NCI-H2081 (cell line): ENCODE measurements at places on chromosomes 6 and 20.

DNA sequence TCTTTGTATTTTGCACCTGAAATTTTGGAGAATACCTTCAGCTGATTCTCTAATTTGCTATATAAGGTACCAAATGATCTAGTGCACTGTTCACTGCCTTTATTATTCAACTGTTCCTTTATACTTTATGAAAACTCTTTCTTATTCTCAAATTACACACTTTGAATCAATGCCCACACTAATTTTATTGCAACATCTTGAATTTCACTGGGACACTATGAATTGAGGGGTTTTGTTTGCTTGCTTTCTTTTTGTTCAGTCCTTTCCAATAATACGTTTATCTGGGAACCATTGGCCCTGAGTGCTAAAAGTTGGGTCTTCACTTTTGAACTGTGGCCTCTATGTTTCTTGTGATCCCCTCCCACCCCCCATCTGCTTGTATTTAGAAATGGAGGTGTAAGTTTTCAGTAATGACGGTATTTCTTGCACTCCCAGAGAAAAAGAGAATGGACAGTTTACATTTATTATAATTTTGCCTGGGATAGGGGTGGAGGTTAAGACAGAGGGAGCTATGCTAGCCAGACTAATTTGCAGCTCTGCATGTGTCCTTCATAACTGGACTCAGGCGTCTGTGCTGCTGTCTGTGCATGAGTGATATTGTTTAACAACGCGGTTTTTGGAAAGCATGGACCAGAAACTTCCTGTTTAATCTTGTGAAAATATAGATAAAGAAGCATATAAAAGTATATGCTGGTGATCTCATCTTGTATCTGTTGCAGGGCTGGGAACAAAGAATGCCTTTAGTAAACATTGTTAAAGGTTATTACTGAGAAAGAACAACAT, 98.1 kb downstream of the DNAH8 start:
- no peak for DNase-seq

- peak; percentile 36 for DNase-seq
Observed at GRCh38 chr6:72522735-72523141, 99.1 kb upstream of the KCNQ5 start.

- DNase-seq = no peak
Observed at GRCh38 chr6:160048471-160048870, 73.1 kb upstream of the SLC22A1 start.

GRCh38 chr6:292506-293192, 362 bp downstream of the DUSP22 start:
- no peak for DNase-seq

- DNase-seq = no peak
Observed at GRCh38 chr6:42923666-42924065, 5.6 kb upstream of the CNPY3 start.

- DNase-seq = no peak
Observed at GRCh38 chr6:138175596-138175995, 13.9 kb downstream of the ARFGEF3 start.

DNA sequence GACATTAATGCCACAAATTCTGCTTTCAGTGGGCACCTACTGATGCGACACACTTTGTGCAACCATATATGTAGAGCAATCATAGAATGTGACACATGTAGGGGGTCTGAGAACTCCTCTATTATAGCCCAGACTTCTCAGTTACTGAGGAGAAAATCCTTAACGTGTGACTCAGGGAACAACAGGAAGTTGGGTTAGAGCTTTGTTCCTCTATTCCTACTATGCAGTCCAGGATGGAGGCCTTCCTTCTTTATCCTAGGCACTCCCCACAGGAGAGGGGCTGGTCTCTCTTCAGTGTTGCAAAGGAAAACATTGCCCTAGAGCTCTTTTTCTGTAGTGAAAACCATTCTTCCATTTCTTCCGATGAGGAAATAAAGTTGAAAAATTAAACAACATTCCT, 39.6 kb upstream of the RCAN2 start:
- no peak for DNase-seq

DNA sequence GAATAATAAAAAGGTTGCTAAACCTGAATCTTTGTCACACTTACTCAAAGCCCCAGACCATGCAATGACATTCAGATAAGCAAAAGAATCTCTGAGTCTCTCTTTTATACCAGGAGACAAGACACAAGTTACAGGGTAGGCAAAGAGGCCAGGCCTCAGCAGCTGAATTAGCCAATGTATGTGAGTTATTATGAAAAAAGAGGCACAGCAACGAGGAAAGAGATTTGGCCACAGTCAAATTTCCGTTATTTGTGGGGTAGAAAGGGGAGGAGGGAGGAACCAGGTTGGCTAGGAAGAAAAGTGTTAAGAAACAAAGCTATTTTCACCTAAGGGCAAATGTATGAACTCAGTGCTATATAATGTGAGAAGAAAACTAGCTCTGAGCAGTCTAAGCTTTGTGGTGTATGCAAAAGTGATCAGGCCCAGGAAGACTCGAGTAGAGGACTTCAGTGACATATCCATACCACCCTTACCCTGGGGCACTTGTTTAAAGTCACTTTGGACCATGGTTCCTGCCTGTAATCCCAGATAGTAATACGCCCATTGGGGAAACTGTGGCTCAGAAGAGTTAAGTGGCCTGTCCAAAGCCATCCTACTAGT, 19.1 kb downstream of the IPCEF1 start:
- DNase-seq = no peak

DNA sequence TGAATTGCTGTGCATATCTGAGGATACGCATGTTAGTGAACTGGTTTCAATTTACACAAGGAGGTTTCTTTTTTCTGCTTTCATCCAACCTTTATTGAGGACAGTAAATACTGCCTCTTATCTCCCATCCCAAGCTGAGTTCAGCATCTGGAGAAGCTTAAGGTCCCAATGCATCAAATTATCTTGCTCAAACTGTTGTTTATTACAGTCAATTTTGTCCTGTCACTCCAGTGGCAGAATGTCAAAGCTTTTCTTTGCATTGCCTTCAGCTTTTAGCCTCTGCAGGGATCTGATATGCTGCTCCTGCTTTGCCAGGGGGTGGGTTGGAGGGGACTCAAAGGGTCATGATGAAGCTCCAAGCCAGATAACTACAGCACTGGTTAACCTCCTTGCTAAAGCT, 435.4 kb upstream of the SOX4 start:
- no peak for DNase-seq

- DNase-seq = no peak
Observed at GRCh38 chr6:37243131-37243815, 14.3 kb upstream of the TBC1D22B start.

DNA sequence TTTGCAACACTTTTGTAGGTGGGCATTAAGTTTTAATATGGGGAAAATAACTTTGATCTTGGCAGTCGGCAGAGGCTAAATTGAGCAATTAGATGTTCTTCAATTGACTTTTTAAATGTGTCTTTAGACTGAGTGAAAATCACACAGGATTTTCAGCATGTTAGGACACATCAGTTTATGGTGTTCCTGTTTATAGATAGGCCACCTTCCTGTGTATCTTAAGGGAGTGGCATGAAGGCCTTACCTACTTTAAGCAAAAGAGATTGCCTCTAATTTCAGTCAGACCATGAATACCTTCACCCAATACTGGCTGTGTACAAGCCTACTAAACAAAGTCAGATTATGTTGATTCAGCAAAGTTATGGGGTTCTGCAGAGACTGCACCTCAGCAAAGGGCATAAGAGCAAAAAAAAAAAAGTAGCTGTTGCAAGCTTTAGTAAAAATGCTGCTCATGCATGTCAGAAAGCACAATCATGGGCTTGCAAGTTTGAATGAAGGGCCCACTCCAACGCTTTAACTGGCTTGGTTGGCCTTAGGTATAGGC, 848.4 kb downstream of the PHF3 start:
- DNase-seq = no peak
